ENCODE measurements at places on chromosomes 2 and 18.

DNA sequence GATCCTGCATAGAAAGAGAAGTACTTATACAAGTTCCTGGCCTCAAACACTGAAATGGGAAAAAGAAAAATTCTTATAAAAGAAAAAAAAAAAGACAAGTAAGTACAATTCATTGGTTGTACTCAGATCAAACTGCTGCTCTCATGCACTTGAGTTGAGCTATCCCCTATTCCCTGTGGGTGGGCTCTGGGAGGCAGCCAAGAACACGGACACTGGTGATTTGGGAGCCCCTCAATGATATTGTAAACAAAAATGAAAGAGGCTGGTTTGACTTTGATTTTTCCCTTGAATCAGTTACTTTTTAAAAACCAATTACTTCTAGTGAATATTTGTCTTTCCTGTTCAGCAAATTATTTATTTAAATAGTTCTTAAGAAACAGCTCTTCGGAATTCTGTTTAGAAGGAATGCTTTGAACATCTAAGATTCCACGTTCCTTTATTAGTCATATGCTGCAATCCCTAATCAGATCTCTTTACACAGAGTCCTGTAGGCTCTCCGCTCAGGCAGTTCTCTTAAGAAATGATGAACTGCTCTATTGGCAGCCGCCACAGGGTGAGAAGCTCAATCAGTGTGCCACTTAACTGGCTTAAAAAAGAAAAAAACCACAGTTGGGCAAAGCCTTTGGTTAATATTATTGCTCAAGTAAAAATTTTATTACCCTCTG lies 225.1 kb downstream of the TMEM182 start:
- no peak for DNase-seq

GRCh38 chr2:201255408-201256033 lies 4.8 kb upstream of the CASP8 start:
- no peak for DNase-seq

DNA sequence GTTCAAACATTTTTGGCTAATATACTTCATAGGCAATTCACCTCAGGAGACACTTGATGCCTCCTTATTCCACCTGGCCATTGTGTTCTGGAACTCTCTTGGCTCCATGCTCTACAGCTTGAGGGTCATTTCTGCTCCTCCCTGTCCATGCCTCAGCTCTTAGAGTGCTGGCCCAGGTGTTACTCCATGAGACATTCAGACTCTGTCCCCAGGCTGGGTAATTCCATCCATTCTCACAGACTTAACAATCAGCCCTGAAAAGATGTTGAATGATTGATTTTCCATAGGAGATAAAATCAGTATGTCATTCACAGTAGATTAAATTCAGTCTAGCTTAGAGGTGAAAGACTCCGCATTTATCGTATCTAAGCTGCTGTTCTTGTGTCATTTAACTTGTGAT lies 168.6 kb upstream of the CWC22 start:
- no peak for DNase-seq

- no peak for DNase-seq
These were observed 386.4 kb downstream of the PIK3C3 start for GRCh38 chr18:42341423-42341822.

DNA sequence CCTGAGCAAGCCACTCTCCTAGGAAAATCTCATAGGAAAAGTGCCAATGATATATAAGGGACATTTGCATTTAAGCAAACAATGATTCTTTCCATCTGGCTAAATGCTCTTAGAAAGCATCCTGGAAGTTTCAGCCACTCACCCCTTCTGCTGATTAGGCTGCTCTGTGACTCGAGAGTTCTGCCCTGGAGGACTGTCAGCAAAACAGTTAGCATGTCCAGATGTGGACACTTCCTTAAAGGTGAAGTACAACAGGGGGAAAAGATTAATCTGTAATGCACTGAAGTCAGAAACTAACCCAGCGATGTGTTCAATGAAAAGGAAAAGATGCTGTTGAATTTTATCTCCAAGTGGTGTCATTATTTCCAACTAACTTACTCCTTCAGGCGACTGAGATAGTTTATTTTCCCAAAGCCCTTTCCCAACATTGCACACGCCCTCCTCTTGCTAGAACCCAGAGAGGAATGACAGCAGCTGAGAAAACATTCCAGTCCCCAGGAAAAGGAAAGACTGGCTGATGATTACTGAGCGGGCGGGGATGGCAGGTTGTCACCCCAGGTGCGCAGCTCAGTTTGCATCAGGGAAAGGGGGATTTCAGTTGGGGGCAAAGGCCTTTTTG lies 214.0 kb downstream of the SS18 start:
- no peak for DNase-seq

DNA sequence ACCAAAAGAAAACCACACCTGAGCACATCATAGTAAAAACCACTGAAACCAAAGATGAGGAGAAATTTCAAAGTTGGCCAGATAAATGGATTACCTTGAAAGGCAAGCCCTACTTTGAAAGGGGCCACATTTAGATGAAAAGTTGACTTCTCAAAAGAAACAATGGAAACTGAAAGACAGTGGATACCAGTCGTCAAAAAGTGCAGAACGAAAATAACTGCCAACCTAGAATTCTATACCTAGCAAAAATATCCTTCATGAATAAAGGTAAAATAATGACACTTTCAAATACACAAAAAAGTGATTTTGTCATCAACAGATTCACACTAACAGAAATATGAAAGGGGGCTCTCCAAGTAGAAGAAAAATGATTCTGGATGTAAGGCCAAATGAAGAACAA lies 18.4 kb downstream of the NEU4 start:
- DNase-seq = no peak

- DNase-seq = no peak
These were observed 91.7 kb upstream of the YWHAQ start for GRCh38 chr2:9722451-9722850.

DNA sequence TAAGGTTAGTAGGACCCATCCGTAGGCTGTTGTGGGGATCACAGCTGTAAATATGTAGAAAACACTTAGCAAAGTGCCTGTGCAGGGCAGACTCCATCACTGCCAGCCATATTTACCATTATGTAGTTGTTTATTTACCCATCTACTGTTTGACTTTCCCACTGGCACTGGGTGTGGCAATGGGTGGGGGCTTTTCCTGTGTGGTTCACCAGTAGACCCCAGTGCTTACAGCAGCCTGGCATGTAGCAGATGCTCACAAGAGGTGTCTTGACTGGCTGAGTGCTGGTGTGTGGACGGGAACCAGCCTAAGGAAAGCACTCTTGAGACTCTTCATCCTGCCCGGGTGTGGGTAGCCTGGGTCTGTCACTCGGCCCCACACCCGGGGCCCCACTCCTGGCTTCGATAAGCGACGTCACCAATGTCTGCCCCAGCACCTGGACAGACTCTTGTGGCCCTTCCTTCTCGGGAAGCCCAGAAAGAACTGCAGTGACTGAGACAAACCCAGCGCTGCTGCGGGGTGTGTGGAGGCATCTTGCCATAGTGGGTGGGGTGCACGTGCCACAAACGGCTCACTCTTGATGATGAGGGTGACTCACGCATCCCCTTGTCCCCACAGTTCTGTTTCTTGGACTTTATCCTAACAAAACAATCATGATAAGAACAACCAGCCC lies 78.3 kb downstream of the HDAC4 start:
- no peak for DNase-seq

DNA sequence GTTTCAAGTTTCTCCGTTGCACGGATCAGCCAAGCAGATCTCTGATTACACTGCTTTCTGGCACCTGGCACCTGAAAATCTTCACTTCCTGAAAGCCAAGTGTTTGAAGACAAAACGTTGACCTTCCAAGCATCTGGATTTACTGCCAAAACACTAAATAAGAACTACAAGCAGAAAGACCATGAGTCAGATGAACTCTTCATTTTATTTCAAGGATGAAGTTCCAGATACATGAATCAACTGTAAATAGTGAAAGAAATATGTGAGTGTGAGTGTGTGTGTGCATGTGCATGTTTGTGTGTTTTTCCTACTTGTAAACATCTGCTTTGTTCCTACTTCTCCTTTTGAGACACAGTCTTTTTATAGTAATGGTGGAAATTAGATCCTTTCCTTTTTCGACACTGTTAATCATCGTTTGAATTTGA lies 60.0 kb upstream of the DTNA start:
- no peak for DNase-seq

DNA sequence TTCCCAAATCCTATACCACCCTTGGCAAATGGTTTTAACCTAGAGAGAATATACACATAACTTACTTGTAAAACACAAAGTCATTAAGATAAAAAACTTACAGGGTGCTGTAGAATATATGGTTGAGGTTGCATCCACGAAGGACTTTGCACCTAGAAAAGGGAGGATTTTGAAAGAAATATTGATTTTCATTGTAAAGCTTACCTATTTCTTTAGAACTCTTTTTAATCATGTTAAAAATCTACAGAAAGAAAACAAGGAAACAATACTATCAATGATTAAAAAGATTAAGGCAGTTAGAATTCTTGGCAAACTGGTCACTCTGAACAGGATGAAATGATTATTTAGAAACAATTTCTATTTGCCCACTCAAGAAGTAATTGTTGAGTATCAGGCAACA lies 81.1 kb upstream of the ITGB6 start:
- no peak for DNase-seq

GRCh38 chr2:207499114-207499513 lies 30.6 kb upstream of the CREB1 start:
- no peak for DNase-seq

DNA sequence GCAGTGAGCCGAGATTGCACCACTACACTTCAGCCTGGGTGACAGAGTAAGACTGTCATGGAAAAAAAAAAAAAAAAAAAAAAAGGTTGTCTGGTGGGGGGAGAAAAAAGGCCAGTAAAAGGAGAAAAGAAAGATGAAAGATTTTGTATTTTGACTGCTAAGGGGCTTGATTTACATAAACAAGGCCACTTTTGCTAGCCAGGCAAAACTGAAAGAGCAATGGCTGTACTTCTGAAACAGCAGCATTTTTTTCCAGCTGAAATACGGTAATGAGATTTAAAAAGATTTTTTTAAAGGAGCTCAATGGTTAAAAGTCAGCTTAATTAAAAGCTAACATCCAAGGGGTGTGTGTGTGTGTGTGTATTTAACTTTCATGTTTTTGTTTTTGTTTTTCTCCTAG lies 11.3 kb upstream of the OXER1 start:
- no peak for DNase-seq

DNA sequence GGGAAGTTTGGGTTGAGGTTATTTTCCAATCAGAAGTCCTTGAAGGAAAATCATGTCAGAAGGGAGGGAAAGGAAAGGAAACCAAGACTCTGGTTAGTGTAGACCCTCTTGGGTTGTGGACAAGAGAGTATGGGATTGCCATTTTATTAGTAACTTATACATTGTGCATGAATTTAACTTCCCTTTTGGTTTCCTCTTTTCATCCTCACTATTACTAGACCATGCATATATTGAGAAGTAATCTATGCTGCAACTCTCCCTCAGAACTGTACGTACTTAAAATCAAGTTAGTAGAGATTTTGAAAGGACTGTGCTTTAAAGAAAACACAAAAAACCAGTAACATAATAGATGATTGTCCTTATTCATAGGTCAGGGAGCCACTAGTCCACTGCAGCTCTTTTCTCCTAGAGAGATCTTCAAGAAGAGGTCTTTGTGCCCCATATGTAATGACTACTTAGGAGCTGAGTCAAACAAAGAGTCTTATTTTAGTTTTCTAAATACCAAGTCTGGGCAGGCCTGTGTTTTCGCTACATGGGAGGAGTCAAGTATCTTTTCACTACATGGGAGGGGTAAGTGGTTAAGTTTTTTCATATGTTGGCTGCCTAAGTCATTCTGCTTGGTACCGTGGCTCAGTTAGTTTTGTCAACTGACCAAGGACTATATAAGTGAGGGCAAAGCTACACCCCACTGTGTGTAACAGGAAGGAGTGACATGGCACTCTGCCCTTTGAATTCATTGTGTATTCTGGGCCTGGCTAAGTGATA lies 25.2 kb upstream of the FAM117B start:
- no peak for DNase-seq

DNA sequence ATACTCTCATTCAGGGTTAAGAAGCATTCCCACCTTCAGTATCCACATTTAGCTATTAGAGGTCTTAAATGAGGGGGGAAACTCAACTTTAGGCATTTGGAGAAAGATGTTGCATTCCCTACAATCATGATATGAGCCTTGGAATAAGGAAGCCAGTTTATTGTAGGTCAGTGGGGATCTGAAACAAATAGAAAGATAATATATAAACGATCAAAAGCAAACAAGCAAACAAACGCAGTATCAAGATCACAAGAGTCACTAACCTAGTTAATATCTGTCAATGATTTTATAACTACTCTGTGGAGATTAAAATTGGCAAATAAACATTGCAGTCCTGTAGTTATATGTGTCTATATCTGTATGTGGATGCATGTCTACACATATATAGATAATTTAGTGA lies 152.4 kb upstream of the LRATD1 start:
- DNase-seq = no peak

DNA sequence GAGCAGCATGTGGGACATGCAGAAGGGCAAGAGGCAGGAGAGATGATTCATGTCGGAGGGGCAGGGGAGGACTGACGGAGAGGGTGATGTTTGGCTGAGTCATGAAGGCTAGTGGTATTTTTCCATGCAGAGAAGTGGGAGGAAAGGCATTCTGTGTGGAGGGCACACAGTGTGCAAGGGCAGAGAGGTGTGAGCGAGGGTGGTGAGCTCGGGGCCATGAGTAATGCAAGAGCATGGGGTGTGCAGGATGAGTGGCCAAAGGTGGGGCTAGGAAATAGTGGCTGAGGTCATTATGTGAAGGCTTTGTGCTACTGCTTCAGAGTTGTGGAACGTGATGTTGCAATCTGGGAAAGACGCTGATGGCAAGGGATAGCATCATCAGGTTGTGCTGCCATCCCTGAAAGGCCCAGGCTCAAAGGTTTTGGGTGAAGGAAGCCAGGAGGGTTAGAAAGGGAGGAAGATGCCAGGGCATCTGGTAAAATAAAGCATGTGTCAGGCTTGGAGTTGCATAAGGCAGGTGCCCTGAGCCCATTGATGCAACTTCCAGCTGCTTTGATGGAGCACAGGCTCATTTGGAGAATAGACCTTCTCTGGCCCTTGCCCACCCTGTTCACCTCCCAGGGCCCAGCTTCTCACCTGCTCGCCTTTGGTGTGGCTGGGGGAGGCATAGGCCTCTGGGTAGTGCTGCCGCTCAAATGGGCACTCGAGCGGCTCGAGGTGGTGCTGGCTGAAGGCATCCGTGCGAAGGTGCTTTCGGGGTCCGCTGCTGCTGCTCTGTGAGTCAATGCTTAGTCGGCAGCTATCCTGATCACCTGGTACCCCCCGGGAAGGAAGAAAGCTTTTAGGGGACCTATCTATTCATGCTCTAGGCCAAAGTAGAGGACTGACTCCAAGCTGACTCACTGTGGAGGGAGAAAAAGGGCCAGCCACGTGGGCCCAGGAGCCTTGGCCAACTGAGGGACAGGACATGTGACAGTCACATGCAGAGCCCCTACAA lies 37.5 kb downstream of the PAX8 start:
- no peak for DNase-seq

DNA sequence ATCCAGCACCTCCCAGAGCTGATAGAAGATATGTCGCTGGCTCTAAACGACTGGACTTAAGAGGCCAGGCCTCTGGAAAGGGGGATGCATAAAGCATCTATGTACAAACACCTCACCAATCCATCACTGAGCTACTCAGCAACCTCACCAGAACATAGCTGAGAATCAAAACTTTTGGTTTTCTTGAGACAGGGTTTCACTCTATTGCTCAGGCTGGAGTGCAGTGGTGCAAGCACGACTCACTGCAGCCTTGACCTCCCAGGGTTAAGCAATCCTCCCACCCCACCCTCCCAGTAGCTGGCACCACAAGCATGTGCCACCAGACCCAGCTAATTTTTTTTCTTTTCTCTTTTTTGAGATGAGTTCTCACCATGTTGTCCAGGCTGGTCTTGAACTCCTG lies 62.9 kb upstream of the MSH6 start:
- no peak for DNase-seq

- DNase-seq = no peak
These were observed 8.7 kb upstream of the TXNDC2 start for GRCh38 chr18:9876867-9877654.

All from effector CD4-positive, alpha-beta T cell (primary cell).